ENCODE measurements at places on chromosomes 16 and 17.

- DNase-seq, result no peak
Observed at GRCh38 chr16:79845033-79845733, 244.6 kb upstream of the MAF start.

DNA sequence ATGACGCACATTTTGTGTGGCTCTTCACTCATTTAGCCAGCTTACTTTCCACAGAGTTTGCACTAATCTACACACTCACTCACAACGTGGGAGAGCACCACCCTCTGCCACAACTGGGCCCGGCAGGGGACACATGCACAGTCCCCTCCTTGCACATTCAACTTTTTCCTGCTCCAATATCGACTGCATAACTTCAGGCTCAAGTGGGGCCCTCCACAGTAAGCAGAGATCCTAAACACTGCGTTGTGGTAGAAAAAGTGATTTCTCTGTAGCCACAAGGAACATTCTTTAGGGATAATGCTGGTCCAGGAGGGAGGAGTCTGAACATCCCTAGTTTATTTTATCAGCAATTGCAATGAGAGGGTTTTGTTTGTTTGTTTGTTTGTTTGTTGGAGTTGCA lies 40.0 kb downstream of the MRPS23 start:
- no peak for DNase-seq

DNA sequence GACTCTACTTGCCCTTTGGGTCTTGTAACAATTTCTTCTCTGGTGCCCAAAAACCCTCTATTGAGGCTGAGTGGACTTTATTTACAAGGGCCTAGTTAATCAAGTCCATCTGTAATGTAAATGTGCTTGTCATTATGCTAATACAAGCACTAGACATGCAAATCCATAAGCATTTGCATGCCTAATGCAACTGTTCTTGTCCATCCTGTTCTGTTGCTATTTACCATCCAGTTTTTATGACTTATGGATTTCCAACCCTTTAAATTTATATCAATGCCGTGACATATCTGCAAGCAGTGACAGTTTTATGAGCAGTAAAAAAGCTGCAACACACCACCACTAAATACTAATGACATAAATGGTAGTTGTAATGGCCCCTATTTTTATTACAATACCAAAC lies 33.4 kb downstream of the CBLN1 start:
- no peak for DNase-seq

- no peak for DNase-seq
Observed at GRCh38 chr16:24617502-24617901, 78.1 kb downstream of the RBBP6 start.

GRCh38 chr16:29813644-29814562 lies 1.9 kb downstream of the PRRT2 start:
- no peak for DNase-seq

DNA sequence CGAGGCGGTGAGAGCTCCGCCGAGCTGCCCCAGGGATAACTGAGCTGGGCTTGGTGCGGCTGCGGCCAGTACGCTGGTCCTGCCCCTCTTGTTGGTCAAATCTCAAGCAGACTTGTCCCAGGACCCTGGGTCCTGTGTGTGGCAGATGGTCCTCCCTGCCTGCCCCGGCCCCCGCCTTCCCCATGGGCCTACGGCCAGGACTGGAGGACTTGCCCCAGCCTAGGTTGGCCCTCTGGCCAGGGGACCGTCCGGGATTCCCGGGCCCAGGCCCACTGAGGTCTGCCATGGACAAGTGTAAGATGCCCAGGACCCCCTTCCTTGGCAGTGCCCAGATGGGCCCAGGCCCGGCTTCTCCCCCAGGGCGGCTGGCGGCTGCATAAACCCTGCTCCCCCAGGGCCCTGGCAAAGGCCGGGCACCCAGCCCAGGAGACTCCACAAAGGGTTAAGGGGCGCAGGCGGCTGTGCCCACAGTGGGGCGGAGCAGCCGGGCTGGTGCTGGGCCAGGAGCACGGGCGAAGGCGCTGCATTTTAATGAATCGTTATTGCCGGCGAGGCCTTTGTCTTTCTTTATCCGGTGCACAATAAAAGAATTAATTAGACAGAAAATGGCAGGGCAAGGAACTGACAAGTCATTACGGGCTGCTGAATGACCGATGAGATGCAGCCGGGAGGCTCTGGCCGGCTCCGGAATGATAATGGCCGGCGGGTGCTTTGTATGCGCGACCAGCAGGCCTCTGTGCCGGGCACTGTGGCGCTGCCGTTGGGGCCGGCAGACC lies 9.1 kb downstream of the SOX8 start:
- no peak for DNase-seq

DNA sequence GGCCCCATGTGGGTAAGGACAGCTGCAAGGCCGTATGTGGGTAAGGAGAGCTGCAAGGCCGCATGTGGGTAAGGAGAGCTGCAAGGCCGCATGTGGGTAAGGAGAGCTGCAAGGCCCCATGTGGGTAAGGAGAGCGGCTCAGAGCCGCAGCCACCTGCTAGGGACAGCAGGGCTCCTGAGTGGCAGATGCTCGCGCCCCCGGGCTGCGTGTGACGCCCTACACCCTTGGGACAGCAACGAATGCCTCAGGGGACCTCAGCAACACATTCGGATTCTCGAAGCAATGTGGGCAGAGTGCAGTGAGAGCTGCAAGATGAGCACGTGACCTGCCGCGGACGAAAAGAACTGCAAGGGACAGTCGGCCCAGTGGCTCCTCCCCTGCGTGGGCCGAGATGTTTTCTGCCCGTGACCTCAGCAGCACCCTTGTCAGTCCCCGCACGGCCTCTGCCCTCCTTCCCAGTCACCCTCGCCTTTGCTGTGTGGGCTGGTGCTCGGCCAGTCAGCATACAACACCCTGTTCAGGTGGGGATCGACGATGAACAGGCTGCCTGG lies 9.6 kb upstream of the SLC38A8 start:
- DNase-seq, result no peak

GRCh38 chr16:12340151-12340733 lies 363.7 kb downstream of the SNX29 start:
- DNase-seq, result no peak

GRCh38 chr17:50867363-50868139 lies 1.4 kb upstream of the TOB1 start:
- peak; percentile 94 for DNase-seq

GRCh38 chr17:17020821-17021193 lies 21.4 kb upstream of the MPRIP start:
- DNase-seq, result no peak

- DNase-seq, result no peak
Observed at GRCh38 chr16:22989598-22989997, 159.7 kb downstream of the USP31 start.

GRCh38 chr16:24816688-24817087 lies 29.1 kb upstream of the SLC5A11 start:
- no peak for DNase-seq

- no peak for DNase-seq
Observed at GRCh38 chr16:82195917-82196494, 26.0 kb upstream of the MPHOSPH6 start.

- no peak for DNase-seq
Observed at GRCh38 chr17:49963626-49964302, 5.2 kb upstream of the DLX4 start.

- DNase-seq, result no peak
Observed at GRCh38 chr16:46711106-46712058, 21.9 kb downstream of the ORC6 start.

- no peak for DNase-seq
Observed at GRCh38 chr17:80160536-80160935, 9.3 kb upstream of the CARD14 start.

GRCh38 chr17:1197379-1197778 lies 17.6 kb upstream of the ABR start:
- DNase-seq, result no peak

DNA sequence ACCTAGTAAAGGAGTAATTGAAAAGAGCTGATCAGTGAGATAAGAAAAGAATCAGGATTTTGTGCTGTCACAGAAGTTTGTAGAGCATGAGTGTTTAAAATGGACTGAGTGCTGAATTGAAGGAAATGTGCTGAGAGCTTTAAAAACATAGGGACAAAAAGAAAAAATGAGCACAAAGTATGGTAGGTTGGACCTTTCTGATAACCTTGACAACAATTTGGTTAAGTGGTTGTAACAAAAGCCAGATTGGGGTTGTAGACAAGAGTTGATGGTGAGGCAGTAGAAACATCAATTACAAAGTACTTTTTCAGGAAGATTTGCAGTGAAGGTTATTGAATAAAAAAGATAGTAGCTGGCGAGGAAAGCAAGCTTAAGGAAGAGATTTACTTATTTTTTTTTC lies 674.7 kb upstream of the KIF2B start:
- no peak for DNase-seq

DNA sequence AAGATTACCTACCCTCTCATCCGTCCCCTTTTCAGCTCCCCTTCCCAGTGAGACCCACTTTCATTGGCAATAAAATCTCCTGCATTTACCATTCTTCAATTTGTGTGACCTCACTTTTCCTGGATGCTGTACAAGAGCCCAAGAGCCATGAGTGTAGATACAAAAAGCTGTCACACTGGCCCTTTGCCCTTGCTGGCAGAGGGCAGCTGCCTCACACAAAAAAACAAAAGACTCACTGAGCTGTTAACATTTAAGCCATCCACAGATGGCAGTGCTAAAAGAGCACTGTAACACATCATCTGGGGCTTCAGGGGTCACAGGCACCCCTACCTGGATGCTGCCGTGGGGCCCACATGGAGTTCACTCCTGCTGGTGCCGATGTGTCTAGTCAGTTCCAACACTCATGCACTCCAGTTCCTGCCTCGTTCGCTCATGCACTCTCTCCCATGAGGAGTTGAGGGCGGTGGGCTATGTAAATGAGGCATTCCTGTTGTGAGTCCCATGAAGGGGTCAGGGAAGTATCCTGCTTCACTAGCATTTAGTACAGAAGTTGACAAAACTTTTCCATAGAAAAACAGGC lies 123.1 kb downstream of the CA10 start:
- no peak for DNase-seq

- DNase-seq, result no peak
Observed at GRCh38 chr17:75442168-75443103, 14.0 kb upstream of the TMEM94 start.

DNA sequence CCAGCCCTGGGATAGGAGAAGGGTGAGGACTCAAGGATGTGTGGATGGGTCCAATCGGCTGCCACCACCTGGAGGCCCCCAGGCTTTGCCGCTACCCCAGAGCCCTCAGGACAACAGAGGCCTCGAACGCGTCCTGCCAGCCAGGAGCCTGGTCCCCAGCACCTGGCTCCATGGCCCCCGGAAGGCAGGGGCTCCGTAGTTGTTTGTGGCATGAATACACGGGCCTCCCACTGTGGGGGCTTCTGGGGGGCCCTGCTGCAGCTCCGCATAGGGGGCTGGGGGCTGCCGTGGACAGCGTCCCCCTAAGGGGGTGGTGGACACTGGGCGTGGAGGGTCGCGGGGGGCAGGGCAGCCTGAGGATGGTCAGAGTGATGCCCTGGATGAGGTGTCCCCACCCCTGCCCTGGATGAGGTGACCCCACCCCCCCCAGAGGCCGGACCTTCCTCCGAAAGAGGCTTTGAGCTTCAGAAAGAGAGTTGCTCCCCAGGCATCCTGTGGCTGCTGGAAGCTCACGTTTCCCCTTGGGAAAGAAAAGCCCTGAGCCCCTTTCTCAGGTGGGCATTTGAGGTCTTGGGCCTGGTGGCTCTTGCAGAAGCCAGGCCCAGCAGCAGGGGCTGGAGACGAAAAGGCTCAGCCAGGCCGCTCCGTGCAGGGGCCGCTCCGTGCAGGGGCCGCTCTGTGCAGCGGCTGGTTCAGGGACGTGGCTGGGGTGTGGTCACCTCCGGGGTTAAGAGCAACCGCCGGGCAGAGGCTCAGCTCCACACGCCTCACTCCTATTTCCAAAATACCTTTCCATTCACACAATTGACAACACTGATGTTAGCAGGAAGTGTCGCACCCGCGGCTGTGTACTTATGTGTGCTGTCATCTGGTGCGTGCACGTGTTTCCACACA lies 40.3 kb upstream of the GNG13 start:
- DNase-seq, result no peak

GRCh38 chr16:50313596-50314478 lies 47.5 kb downstream of the ADCY7 start:
- DNase-seq, result no peak

GRCh38 chr16:75296606-75297005 lies 45.2 kb upstream of the BCAR1 start:
- DNase-seq, result no peak

- no peak for DNase-seq
Observed at GRCh38 chr17:62780951-62781350, 27.2 kb downstream of the MARCHF10 start.

- no peak for DNase-seq
Observed at GRCh38 chr17:51640108-51640622, 379.8 kb downstream of the UTP18 start.

DNA sequence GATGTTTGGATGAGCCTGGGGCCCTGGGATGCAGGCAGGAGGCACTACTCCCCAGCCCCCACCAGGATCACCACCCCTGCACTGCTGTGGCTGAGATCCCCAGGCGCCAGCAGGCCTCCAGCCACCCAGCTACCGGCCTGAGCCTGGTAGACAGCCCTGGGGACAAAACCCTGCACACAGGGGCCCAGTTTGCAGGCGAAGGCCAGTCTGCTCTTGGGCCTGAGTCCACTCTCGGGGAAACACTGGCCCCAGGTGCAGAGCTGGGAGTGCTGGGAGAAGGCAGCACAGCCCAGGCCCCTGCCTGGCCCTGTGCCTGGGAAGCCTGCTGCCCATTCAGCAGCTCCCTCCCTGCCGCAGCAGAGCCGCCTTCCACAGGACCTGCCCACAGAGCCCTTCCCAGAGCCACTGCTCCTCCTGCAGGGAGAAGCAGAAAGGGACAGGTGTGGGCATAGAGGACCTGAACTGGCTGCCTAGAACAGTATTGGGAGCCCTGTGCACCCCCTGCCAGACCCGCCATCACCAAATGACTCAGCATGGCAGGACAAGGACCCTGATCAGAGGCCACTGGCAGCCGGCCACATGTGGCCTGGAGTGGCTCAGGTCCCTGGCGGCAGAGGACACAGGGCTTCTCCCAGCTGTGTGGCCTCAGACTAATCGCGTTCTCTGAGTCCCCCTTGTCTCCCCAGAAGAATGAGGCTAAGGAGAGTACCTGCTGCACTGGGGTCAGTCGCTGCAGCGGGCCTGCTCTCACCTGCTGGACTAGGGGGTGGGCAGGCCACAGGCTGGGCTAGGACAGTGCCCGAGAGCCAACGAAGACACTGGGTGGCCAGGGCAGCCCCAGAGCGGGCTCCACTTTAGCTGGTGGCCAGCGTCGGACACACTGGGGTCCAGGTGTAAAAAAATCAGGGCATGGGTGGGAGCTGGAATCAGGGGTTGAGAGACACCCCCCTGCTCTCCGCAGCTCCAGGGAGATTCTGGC lies 10.7 kb downstream of the MSRB1 start:
- no peak for DNase-seq

GRCh38 chr16:47599512-47599911 lies 138.4 kb downstream of the PHKB start:
- DNase-seq, result no peak

DNA sequence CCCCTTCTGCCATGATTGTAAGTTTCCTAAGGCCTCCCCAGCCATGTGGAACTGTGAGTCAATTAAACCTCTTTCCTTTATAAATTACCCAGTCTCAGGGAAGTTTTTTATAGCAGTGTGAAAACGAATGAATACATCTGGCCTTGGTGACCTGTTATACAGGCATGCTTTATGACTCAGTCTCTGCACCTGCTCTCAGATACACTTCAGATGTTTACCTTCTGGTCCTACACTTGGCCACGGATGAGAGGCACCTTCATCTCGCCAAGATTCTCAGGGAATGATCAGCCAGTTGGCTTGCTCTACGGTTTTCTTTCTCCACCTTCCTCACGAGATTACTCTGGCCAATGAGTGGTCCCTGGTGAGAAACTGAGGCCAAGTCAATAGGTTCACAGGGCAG lies 304.7 kb downstream of the CA10 start:
- DNase-seq, result no peak
